Right ventricle myocardium superior (tissue), 1 donor: ENCODE measurements at places on chromosomes 16 and 17.

- peak; percentile 67 for DNase-seq
These were observed 34.5 kb upstream of the MEOX1 start for GRCh38 chr17:43695970-43696865.

- DNase-seq: no peak
These were observed 4.7 kb downstream of the FLCN start for GRCh38 chr17:17232303-17232621.

GRCh38 chr17:13525876-13526275, 75.9 kb downstream of the HS3ST3A1 start:
- no peak for DNase-seq

GRCh38 chr17:72334205-72334604, 213.4 kb downstream of the SOX9 start:
- no peak for DNase-seq

GRCh38 chr16:9300252-9300651, 208.8 kb downstream of the HAPSTR1 start:
- no peak for DNase-seq

GRCh38 chr17:69796078-69796477, 278.9 kb upstream of the KCNJ16 start:
- DNase-seq: no peak

GRCh38 chr17:156094-156621, 18.8 kb downstream of the SCGB1C2 start:
- DNase-seq: peak; percentile 35

DNA sequence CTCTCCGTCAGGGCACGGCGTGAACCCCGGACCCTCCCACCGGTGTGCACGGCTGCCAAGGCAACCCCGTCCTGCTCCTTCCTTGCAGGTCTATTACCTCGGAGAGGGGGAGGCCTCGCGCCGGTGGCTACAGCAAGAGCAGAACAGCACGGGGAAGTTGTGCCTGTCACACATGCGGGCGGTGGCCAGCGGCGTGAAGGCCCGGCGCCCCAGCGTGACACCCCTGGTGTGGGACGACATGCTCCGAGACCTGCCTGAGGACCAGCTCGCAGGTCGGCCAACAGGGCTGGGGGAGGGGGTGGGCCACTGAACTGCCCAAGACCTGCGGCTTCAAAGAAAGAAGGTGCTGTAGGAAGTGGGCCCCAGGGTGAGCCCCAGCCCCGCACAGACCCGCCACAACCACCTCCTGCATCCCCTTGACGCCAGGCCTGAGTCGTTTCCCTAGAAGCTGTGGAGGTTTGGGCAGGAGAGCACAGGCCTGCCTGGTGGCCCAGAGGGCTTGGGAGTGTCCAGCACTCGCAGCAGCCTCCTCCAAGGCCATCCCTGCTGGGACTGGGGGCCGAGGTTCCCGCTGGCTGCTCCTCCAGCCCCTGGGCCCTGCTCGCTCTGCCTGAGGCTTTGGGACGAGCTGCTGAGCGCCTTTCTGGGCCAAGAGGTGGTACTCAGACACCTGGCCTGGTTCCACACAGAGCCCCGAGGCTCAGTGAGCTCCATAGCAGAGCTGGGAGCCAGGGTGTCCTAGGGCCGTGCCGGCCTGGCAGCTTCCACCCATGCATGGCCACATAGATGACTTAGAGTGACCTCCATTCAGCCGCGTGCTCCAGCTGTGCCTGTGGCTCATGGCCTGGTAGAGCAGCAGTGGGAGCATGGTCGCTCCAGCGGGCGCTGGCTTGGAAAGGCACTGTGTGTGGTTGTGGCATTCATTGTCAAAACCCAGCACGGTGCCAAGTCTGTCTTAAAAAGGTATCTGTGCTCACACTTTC, 14.7 kb downstream of the CYBC1 start:
- DNase-seq: no peak

DNA sequence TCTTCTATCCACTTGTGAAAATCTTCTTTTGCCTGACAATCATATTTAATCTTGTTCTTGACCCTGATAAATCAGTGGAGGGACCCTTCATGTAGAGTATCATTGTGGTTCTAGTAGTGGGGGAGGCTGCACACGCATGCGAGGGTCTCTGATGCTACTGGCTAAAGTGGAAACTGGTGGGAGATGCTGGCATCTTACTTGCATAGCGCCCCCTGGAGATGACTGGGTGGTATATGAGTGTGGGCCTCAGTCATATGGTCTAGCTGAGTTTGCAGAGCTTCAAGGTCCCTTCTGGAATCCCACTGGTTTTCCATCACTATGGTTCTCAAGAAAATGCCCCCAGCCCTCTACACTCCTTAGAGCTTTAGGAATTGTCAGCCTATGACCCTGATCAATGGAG, 236.4 kb upstream of the AXIN2 start:
- DNase-seq: no peak

DNA sequence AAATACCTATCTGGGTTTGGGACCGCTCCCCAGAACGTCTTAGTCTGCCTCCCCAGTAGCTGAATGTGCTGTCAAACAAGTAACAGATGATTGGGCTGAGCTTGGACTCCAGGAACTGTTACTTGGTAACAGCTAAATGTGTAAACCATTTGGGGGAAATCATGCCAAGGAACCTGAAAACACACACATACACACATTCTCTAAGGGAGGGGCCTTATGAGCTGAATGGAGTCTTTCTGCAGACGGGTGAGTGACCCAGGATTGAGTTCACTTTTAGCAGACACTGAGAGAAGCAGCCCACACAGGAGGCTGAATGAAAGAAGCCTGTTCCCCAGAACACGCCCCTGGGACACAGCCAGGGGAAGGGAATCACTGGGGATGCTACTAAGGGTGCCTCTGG, 1.6 kb downstream of the ACLY start:
- peak; percentile 31 for DNase-seq

DNA sequence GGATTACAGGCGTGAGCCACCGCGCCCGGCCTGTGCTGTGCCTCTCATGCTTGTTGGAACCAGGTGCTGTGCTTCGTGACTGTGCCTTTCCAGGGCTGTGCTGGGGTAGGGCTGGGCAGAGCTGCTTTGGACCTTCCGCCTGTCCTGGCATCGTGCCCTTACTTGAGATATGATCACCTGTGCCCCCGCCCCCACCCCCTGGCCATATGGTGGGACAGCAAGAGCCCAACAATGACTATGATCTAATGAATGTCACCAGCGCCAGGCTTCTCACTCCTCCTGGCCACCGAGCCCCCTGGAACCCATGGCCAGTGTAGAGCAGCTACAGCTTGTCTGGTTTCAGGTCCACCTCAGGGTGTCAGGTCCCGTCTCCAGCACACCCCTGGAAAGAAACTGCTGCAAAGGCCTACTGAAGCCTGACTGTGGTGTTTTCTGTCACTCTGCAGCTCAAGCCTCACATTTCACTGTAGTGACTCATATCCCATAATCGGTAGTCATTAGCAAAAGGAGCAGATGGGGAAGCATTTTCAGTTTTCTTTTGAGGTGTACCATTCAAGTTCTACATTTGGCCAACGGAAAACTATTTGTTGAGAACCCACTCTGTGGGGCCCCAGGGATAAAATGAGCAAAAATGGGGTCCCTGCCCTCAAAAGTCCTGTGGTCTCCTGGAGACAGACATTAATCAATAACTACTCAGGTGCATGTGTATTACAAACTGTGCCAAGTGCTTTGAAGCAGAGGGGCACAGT, 22.1 kb downstream of the FCSK start:
- DNase-seq: no peak
